ENCODE measurements at places on chromosomes 4 and X.

DNA sequence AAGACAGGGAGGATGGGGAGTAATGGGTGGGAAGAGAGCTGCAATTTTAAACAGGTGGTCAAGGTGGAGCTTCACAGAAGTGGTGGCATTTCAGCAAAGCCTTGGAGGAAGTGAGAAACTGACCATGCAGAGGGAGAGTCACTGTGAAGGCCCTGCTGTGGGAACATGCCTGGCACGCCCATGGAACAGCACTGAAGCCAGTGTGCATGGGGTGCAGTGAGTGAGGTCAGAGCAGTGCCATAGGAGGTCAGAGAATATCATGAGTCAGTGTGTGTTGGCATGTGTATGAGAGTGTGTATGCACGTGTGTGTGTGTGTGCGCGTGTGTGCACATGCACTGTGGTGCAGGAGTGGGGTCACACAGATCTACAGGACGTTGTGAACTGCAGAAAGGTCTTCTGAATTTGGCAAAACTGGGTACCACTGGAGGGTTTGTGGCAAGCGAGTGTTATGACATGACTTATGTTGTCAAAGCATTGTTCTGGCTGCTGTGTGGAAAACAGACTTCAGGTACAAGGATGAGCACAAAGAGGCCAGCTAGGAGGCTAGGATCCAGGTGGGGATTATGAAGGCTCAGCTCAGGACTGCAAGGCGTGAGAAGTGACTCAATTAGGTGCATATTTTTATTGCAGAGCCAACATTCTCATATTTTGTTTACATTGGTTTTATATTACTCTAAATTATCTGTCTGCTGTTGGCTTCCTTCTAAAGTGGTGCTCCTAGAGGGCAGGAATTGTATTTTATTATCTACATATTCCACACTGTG lies 34.0 kb downstream of the ZNF827 start:
- no peak for DNase-seq

DNA sequence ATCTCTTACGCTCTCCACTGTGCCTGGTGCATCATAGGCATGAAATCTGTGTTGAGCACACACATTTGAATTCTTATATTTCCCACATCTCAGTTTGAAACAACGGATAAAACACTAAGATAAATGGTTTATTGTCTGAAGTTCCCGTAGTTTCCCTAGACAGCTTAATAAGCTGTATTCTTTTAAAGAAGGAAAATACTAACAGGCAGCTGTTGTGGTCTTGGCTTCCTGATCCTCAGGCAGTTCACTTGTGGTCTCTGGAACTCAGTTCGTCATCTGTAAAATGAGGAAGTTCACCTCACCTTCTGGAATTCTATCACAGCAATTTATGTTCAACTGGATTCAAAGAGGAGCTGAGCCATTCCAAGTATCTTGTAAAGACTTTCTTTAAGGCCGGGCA lies 1805.6 kb upstream of the TENM3 start:
- no peak for DNase-seq

DNA sequence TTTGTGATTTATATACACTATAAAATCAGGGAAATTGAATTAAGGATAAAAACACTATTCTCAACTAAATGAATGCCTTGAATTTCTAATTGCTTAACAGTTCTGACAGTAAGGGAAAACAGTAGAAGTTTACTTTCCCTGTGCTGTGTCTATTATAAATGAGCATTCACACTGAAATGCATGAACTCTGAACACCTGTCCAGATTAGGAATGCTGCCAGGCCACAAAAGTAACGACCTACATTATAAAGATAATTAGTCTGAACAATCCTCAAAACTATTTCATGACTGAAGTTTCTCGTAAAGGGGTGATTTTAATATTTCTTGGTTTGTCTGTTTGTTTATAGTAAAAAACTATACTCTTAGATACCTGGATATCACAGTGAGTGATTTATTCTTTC lies 2.0 kb downstream of the NDST3 start:
- DNase-seq, result no peak

- DNase-seq, result no peak
Observed at GRCh38 chrX:17328837-17329236, 46.2 kb upstream of the NHS start.

DNA sequence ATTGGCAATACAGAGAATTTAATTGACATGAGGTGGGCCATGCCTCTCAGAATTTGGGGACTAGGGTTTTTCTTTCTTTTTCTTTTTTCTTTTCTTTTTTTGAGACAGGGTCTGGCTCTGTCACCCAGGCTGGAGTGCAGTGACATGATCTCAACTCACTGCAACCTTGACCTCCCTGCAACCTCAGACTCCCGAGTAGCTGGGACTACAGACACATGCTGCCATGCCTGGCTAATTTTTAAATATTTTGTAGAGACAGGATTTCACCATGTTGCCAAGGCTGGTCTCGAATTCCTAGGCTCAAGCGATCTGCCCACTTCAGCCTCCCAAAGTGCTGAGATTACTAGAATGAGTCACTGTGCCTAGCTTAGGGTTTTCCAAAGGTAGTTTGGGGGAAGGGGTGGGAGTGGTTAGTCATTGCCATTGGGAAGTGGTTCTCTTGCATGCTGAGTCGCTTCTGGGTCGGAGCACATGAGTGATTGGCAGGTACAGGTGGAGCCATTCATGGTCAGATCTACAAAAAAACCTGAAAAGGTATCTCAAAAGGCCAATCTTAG lies 54.5 kb downstream of the MID2 start:
- no peak for DNase-seq

Measured in stimulated activated CD4-positive, alpha-beta T cell treated with anti-CD3 and anti-CD28 coated beads, Interleukin-4, amount 100 ng/mL, for 24 hours (primary cell).